ENCODE measurements at places on chromosomes 12 and 14.

DNA sequence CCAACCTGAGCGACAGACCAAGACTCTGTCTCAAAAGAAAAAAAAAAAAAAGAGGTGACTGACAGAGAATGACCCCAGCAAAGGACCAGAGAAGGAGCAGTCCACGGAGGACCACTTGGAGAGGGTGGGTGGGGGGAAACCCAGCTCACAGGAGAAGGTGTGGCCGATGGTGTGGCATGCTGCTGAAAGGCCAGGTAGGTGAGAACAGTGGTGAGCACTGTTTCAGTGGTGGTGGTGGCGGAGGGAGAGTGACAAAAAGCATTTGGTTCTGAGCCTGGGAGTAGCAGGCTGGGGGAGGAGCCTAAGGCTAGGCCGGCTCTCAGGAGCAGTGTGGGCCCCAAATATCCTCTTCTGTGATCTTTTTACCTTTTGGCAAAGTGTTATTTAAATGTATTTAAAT lies 63.8 kb downstream of the IRF2BPL start:
- no peak for DNase-seq

- DNase-seq, result no peak
Measured at GRCh38 chr12:105852496-105852895, 286.3 kb downstream of the NUAK1 start.

DNA sequence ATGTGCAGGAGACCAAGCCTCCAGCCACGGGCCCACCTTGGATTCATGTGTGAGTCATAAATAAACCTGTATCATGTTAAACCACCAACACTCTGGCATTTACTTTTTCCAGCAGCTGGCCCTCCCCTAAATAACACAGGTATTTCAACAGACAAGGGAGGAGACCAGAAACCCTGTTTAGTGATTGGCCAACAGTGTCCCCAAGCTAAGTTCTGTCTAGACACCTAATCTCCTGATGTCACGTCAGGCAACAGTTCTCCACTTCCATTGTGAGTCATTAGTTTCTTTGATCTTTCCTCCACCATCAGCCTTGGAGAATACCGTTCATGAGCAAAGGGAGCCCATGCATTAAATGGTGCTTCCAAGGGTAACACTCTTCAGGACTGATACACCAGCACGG lies 196.9 kb downstream of the TMEM132C start:
- DNase-seq, result no peak

DNA sequence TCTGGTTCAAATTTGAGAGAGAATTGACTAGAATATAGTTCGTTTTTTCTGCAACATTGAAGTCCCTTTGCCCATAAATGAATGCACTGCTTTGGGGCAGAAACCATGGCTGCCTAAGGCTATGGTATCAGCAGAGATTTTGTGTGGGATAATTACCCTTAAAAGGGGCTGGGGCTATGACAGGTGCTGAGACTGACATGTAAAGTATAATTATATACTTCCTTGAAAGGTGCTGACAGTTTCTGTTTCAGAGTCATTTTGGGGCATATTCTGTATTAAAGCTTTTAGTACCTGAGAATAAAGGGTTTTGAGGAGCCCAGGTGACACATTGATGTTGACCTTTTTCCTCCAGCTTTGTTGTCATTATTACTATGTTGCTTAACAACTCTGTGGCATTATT lies 150.3 kb upstream of the PTPRQ start:
- DNase-seq, result no peak

GRCh38 chr12:66072135-66072534 lies 58.4 kb downstream of the LLPH start:
- DNase-seq, result no peak

- no peak for DNase-seq
Measured at GRCh38 chr12:132170094-132170636, 25.9 kb downstream of the NOC4L start.
